ENCODE measurements at places on chromosomes 1 and 21. TPM values are rescaled to one million over a fixed set of nuclear protein-coding genes. Genes with fewer than 3 reads are reported as not detected.

CADM3 gene
- 11.5 TPM for polyA plus RNA-seq

FAM177B gene
- 28.2 TPM for polyA plus RNA-seq

GRCh38 chr1:4084048-4084431 lies 184.0 kb upstream of the C1orf174 start:
- H3K27ac ChIP-seq: no peak overlapping the region
- H3K36me3 ChIP-seq: no peaks in the 10 kb centered on the region
- no peaks in the 10 kb centered on the region for H3K4me1 ChIP-seq
- no peak overlapping the region for H3K4me3 ChIP-seq

DNA sequence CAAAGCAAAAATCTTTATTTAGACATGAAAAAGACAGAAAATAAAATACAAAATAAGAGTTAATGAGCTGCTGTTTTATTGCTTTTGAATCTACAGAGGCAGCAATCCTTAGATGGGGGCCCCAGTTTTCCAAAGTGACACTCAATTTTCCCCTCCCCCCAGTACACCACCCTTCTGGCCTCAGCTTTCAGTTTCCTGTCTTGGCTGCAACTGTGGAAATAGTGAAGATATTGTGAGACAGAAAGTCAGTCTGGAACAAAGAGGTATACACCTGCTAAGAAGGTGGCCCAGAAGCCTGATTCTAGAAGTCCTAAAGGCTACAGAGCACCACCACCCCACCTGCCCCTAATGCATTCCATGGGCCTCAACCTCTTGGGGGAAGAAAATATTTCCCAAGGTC lies 1.1 kb upstream of the MTMR11 start:
- no peak for DNase-seq
- peak overlapping the region; percentile 78 for H3K27ac ChIP-seq
- H3K4me3 ChIP-seq: no peak overlapping the region
- H3K27me3 ChIP-seq: no peaks in the 10 kb centered on the region
- H3K36me3 ChIP-seq: no peaks in the 10 kb centered on the region

GRCh38 chr1:202680586-202681352 lies 29.5 kb downstream of the SYT2 start:
- DNase-seq: no peak
- H3K27me3 ChIP-seq: no peaks in the 10 kb centered on the region
- no peak overlapping the region for H3K27ac ChIP-seq
- no peaks in the 10 kb centered on the region for H3K4me1 ChIP-seq
- H3K36me3 ChIP-seq: no peaks in the 10 kb centered on the region
- H3K4me3 ChIP-seq: no peak overlapping the region

- H3K27ac ChIP-seq: no peak overlapping the region
- H3K4me1 ChIP-seq: peaks cover 4% of the 10 kb centered on the region
- no peaks in the 10 kb centered on the region for H3K27me3 ChIP-seq
- no peak overlapping the region for H3K4me3 ChIP-seq
Observed at GRCh38 chr1:75768016-75768415, 18.0 kb upstream of the RABGGTB start.

GRCh38 chr1:6802454-6802853 lies 17.2 kb downstream of the CAMTA1 start:
- peaks cover 39% of the 10 kb centered on the region for H3K4me1 ChIP-seq
- H3K27ac ChIP-seq: no peak overlapping the region
- DNase-seq: no peak
- H3K36me3 ChIP-seq: no peaks in the 10 kb centered on the region
- H3K27me3 ChIP-seq: no peaks in the 10 kb centered on the region
- H3K4me3 ChIP-seq: no peak overlapping the region

OR6N1 gene
- not detected for polyA plus RNA-seq

FAM72D gene
- 1.6 TPM for polyA plus RNA-seq

DMAP1 gene
- 23.6 TPM for polyA plus RNA-seq

BSND gene
- polyA plus RNA-seq: not detected

FAM167B gene
- polyA plus RNA-seq: 9.0 TPM

SYT14 gene
- not detected for polyA plus RNA-seq

GRCh38 chr1:6770751-6771440 lies 14.4 kb upstream of the CAMTA1 start:
- H3K27me3 ChIP-seq: no peaks in the 10 kb centered on the region
- no peak for DNase-seq
- H3K36me3 ChIP-seq: no peaks in the 10 kb centered on the region

GRCh38 chr1:50148142-50148923 lies 39.6 kb downstream of the ELAVL4 start:
- H3K27me3 ChIP-seq: no peaks in the 10 kb centered on the region
- H3K4me3 ChIP-seq: no peak overlapping the region
- H3K27ac ChIP-seq: no peak overlapping the region
- no peak for DNase-seq

PLA2G2F gene
- polyA plus RNA-seq: not detected

FBXO2 gene
- polyA plus RNA-seq: 1.2 TPM

LCE1D gene
- polyA plus RNA-seq: not detected

GRCh38 chr1:41682845-41683625 lies 198.6 kb upstream of the EDN2 start:
- H3K36me3 ChIP-seq: no peaks in the 10 kb centered on the region
- H3K27me3 ChIP-seq: no peaks in the 10 kb centered on the region
- H3K4me3 ChIP-seq: no peak overlapping the region
- no peak overlapping the region for H3K27ac ChIP-seq
- DNase-seq: no peak

DCST1 gene
- polyA plus RNA-seq: not detected

DNA sequence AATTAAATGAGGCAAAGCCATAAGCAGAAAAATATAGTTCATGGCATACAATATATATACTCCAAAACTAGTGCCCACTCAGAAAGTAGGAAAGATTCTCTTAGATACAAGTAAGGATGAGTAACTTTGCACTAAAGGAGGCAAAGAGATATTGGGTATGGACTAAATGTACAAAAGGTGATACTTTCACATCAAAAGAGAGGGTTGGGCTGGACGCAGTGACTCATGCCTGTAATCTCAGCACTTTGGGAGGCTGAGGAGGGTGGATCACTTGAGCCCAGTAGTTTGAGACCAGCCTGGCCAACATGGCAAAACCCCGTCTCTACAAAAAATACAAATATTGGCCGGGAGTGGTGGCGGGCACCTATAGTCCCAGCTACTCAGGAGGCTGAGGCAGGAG lies 6.7 kb downstream of the KYAT3 start:
- peaks cover 14% of the 10 kb centered on the region for H3K4me1 ChIP-seq
- peak overlapping the region; percentile 35 for H3K27ac ChIP-seq
- H3K4me3 ChIP-seq: no peak overlapping the region

DNA sequence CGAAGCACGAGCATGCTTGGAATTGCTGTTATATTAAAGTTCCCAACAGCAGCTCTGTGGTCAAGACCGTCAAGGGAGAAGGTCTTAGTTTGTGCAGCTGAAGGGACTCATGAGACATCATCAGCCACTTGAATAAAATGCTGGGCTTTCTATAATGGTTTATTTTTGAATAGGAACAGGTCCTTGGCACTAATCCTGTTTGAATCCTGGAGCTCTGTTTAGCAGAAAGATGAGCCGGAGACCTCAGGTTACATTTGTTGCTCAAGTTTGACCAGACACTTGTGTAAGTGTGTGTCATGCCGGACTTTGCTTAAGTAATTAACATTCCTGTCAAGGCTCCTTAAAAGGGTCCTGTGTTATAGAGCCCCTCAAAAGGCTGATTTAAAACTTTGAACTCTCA lies 186.5 kb downstream of the ROR1 start:
- DNase-seq: no peak
- no peak overlapping the region for H3K27ac ChIP-seq
- H3K36me3 ChIP-seq: no peaks in the 10 kb centered on the region
- no peaks in the 10 kb centered on the region for H3K4me1 ChIP-seq
- no peak overlapping the region for H3K4me3 ChIP-seq

- H3K27me3 ChIP-seq: no peaks in the 10 kb centered on the region
- H3K4me3 ChIP-seq: no peak overlapping the region
- H3K36me3 ChIP-seq: no peaks in the 10 kb centered on the region
- no peaks in the 10 kb centered on the region for H3K4me1 ChIP-seq
- H3K27ac ChIP-seq: no peak overlapping the region
- DNase-seq: no peak
Observed at GRCh38 chr1:227223171-227223806, 95.0 kb downstream of the CDC42BPA start.

LRRC8B gene
- polyA plus RNA-seq: 1.8 TPM

DNA sequence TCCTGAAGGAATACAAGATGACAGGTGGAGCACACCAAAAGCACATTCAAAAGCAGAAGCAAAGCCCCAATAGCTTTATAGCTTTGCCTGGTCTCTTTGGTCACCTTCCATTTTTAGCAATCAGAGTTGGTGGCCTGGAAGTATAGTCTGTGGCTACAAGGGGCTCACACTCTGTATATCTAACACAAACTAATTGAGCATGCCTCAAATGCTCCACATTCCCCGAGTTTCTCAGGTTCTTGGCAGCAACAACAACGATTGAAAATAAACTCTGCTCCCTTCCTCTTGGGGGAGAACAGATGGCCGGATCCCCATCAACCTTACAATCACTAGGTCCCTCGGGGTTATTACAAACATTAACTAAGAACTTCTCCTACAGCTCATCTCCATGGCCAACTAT lies 24.9 kb upstream of the TADA1 start:
- no peak overlapping the region for H3K27ac ChIP-seq
- H3K36me3 ChIP-seq: no peaks in the 10 kb centered on the region
- peaks cover 38% of the 10 kb centered on the region for H3K4me1 ChIP-seq
- no peaks in the 10 kb centered on the region for H3K27me3 ChIP-seq
- H3K4me3 ChIP-seq: no peak overlapping the region

- no peak overlapping the region for H3K4me3 ChIP-seq
- no peak overlapping the region for H3K27ac ChIP-seq
- no peaks in the 10 kb centered on the region for H3K4me1 ChIP-seq
- no peaks in the 10 kb centered on the region for H3K27me3 ChIP-seq
- DNase-seq: no peak
Observed at GRCh38 chr1:19845555-19845954, 30.5 kb upstream of the RNF186 start.

PROK1 gene
- polyA plus RNA-seq: 0.09 TPM

Data from sigmoid colon (tissue), 7 donors.